ENCODE measurements at places on chromosomes 16 and 17.

- peak; percentile 18 for DNase-seq
Observed at GRCh38 chr16:74667255-74667700, 601 bp upstream of the RFWD3 start.

DNA sequence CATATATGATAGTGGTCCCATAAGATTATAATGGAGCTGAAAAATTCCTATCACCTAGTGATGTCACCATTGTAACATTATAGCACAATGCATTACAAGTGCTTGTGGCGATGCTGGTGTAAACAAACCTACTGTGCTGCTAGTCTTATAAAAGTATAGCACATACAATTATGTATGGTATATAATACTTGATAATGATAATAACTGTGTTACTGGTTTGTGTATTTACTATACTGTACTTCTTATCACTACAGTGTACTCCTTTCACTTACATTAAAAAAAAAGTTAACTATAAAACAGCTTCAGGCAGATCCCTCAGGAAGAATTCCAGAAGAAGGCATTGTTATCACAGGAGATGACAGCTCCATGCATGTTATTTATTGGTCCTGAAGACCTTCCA, 122.0 kb upstream of the NACA2 start:
- DNase-seq = no peak

- DNase-seq = no peak
Observed at GRCh38 chr16:17083628-17084027, 387.1 kb downstream of the XYLT1 start.

DNA sequence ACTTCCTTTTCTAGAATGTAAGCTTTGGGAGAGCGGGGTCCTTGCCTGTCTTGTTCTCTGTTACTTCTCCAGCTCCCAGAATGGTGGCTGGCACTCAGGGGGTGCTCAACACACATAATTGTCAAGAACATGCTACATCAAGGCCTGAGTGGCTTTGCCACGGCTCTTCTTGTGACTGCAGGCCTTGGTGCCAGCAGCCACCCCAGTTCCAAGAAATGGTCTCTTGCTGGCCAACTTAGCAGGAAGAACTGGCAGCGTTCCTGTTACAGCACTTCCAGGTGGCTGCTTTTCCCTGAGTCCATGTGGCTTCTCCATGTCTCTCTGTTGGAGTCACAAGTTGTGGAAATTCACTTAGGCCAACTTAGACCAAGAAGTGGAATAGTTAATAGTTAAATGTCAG, 36.1 kb downstream of the PRKCB start:
- no peak for DNase-seq

GRCh38 chr17:40312131-40312731, 3.3 kb downstream of the RARA start:
- DNase-seq = no peak

DNA sequence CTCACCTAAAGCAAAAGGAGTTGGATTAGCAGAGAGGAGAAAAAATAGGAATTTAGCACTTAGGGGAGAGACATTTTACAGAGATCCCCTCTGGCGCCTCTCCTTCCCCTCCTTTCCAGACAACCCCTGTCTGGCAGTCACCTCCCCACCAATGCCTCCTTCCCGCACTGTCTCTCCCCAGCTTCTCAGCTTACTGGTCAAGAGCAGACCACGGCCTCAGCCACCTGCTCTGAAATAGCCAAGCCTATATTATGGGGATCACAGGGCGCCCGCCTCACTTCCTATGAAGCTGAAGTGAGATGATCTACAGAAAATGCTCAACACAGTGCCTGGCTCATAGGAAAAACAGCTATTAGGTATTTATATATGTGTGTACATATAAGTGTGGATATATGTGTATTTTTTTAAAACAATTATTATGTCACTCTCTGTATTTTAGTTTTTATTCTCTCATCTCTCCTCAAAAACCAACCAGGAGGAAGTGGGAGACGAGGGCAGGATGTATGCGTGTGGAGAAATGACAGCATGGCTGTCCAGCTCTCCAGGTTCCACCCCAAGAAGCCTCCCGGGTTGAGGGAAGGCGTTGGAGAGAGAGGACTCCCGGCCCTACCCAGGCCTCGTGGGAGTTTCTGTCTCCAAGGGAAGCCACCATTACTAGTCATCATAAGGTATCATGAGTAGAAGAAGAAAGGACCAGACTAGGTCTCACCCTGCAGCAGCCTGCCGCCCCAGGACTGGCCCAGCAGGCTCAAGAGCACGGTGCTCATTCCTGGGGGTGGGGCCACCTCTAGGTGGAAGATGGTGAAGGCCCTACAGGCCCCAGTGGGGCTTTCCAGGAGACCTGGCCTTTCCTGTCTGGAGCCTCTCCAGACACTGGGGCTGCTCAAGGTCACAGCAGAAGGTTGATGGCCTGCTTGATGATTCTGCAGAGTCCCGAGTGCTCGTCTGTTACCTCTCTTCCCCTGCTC, 27.2 kb downstream of the MAP3K14 start:
- no peak for DNase-seq

- no peak for DNase-seq
Observed at GRCh38 chr16:27408602-27409031, 6.6 kb downstream of the IL21R start.

DNA sequence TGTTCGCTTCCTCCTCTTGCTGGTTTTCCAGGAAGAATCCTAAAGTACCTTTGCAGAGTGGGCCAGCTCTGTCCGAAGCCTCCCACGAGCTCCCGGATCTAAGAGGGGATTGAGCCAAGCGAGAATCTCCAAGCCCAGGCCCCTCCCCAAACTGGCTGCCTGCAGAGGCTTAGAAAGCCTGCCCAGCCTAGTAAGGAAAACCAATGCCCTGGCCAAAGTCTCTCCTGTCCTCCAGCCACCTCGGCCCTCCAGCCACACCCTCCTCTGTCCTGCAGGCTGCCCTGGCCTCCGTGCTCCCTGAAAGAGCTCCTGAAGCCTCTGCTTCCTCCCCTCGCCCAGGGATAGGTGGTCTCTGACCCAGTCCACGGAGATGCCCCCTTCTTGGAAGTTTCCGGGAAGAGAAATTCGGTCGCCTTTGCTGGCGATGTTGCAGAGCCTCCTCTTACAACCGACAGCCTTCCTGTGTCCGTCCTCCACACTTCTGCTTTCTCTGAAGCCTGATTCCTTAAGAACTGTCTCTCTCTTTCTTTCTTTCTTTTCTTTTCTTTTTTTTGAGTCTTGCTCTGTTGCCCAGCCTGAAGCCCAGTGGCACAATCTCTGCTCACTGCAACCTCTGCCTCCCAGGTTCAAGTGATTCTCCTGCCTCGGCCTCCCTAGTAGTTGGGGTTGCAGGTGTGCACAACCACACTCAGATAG, 54.9 kb upstream of the TOB1 start:
- DNase-seq = no peak

DNA sequence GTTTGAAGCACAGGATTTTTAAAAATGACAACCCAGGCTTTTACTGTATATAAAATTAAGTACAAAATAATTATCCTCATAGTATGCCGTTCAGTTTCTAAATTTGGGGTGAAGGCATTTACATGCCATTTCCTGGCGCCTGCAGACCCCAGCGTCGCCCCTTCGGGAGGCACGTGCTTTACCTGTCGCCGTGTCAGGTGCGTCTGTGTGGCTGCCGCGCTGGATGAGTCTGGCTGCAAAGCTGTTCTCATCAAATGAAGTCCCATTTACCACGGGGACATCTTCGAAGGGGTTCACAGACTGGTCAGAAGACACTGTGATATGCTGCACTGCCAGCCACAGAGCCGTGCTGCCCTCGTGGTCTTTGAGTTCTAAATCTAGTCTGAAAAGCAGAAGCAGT, 51.8 kb downstream of the CYB5D2 start:
- no peak for DNase-seq

DNA sequence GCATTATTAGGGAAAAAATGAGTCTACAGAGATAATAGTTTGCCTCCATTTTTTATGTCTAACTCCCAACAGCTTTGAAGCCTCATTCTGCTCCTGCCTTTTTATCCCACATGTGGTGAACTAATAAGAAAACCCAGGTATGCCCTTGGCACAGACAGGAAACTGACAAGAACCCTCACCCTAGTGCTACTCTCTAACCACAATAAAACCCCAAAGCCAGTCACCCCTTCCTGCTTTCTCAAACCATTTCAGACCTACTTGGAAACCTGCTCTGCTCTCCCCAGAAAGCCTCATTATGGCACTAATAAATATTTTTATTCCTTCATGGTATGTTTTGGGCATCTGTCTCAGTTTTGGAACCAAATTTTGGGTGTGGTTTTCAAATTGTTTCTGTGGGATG, 3.9 kb upstream of the MARVELD3 start:
- no peak for DNase-seq

DNA sequence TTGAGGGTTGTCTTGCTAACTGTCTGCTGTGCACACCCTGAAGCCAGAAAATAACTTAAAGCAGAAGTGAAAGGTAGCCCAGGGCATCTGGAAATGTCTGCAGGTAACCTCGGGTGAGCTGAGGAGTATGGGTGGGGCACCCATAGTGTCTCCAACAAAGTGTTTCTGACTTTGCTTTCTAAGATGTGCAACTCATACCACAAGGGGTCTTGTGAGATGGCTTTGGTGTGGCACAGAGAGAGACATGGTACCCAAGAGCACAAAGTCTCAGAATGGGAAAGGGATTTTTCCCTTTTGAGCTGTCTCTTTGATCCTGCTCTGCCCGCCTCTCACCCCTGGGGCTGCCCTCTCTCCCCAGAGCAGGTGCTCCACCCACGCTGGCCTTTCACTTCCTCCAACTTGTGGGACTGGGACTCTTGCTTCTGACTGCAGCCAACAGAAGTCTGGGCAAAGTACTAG, 6.9 kb downstream of the CHD9 start:
- no peak for DNase-seq

DNA sequence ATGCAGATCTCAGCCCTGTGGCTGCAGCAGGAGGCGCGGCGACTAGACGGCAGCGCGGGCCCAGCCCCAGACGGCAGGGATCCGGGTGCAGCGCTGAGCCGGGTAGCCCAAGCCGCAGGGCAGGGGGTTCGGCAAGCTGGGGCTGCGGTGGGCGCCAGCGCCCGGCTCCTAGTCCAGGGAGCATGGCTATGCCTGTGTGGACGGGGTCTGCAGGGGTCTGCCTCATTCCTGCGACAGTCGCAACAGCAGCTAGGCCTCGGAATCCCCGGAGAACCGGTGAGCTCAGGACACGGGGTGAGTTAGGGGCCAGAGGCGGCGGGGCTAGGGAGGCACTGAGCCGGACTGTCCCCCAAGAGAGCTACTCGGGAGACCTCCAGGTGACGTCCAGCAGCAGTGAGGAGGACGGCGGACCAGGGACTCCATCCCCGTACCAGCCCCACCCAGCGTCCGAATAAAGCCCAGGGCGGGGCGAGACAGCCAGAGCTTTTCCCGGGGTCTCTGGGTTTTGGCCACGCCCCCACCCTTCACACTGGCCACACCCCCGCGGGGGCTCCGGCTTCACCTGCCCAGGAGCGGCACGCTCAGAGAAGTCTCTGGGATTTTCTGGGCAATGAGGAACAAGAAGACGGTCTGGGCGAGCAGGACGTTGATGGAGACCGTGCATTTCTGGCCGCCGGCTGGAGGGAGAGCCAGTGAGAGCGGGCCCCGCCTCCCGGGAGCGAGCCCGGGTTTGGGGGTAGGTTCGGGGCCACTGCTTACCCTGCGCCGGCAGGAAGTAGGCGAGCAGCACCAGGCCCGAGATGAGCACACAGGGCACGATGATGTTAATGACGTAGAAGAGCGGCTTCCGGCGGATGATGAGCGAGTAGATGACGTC, 1.1 kb downstream of the C17orf107 start:
- peak; percentile 44 for DNase-seq

GRCh38 chr16:85307552-85308364, 195.5 kb upstream of the CIBAR2 start:
- no peak for DNase-seq

GRCh38 chr16:69078073-69078472, 27.4 kb upstream of the HAS3 start:
- DNase-seq = no peak

DNA sequence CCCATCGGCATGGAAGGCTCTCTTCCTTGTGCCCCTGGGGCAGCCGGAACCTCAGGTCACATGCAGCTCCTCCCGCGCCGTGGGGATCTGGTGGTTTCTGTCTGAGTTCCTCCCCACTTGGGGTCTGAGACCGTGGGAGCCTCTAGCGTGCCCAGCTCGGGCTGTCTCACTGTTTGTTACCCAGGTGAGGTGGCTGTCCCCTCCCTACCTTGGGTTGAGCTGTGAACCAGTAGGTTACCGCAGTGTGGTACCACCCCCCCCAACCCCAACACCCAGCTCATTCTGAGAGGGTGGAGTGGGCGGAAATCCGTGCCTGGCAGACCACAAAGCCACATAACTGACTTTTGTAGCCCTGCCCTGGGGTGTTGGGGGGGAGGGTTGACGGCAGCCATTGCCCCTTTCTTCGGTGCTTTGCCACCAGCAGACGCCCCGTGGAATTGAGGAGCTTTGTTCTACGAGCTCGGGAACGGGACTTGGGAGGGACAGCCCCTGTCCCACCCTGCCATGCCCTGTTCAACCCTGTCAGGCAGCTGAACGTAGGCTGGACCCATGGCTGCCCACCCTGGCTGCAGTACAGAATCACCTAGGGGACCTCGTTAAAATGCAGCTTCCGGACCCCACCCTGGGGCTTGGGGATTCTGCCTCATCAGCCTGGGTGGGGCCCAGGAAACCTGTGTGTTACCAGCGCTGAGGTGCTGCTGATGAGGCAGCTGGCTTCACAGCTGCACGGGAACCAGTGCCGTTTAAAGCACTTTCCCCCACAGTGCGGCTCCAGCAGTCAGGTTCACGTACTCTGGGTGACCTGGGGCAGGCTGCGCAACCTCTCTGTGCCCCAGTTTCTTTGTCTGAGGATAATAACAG, 18.5 kb downstream of the RAP1GAP2 start:
- peak; percentile 54 for DNase-seq

GRCh38 chr17:79054200-79054960, 20.2 kb upstream of the ENGASE start:
- no peak for DNase-seq

DNA sequence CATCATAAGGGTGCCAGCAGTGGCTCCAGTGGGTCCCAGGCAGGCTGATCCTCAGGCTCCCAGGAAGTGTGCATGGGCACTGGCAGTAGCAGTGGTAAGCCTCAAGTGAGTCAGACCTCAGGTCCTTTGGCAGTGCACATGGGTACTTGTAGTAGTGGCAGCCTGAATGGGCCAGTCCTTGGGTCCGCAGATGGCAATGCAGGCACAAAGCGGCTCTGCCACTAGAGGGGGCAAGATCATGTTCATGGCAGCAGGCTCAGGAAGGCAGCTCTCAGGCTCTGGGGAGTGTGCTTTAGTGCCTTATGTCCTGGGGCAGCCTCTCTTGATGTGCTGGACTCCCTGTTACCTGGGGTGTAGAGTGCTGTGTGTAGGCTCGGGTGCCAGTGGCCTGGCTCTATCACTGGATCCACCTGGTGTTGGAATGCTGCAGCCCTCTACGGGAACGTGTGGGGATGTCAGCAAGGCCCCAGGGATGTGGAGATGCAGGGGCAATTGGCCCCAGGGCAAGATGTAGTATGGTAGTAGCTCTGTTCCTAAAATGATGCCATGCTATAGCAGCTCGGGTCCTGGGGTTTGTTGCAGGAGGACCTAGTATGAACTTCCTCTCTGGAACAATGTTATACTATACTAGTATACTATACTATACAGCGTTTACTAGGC, 11.0 kb downstream of the ACSM3 start:
- no peak for DNase-seq

DNA sequence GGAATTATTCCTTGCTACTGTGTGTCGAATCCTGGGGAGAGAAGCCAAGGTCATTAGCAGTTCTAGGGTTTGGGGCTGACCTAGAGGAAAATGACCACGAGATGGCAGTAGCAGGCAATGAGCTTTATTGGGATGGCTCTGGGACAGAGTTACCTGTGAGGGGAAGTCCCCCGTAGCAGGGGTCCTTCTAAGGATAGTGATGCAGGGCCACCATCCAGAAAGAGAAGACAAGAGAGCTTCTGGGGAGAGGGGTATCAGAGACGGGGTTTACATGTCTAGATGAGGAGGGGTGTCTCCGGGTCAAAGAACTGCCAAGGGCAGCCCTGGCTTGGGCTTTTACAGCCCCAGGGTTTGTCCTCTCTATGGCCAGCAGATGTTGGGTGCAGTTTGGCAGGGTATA, 6.4 kb upstream of the GGT6 start:
- DNase-seq = no peak

Measured in activated gamma-delta T cell (primary cell).